ENCODE measurements at places on chromosomes 16 and 17. TPM values are rescaled to one million over a fixed set of nuclear protein-coding genes. Genes with fewer than 3 reads are reported as not detected.

- DNase-seq = no peak
These were observed 6.8 kb downstream of the ZG16B start for GRCh38 chr16:2836646-2837508.

DNA sequence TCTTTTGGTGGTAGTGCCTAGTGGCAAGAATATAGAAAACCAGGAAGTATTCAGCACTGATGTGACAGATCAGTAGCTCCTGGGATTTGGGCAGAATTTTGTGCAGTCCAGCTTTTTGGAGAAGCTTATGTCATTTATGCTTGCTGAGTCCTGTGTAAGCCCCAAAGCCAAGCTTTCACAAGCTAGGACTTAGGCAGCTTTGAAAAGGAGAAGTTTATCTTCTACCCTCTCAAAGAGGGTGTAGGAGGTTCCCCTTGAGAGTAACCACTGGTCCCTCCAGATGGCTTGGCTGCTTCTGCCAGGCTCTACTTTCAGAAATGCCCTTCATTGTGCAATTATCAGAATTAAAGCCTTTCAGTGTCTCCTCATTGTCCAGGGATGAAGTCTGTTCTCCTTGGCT lies 78.8 kb downstream of the CES1 start:
- no peak for DNase-seq

ZNF48 gene
- 8.1 TPM for total RNA-seq

CSH1 gene
- not detected for total RNA-seq

DNA sequence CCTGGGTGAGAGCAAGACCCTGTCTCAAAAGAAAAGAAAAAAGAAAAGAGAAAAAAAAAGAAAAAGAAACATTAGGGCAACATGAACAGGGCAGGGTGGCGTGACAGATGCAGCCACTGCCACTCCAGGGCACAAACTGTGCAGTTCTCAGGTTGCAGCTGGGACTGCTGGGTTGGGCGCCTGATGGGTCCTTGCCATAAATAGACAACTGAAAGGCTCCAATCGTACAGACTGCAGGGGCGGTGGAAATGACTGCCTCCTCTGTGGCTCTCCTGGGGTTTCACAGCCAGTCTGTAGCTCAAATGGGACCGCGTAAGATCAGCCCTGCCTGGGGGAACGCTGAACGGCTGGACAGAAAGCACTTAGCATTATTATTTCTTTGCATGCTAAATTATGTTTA lies 130.7 kb downstream of the CPPED1 start:
- DNase-seq = no peak

DNA sequence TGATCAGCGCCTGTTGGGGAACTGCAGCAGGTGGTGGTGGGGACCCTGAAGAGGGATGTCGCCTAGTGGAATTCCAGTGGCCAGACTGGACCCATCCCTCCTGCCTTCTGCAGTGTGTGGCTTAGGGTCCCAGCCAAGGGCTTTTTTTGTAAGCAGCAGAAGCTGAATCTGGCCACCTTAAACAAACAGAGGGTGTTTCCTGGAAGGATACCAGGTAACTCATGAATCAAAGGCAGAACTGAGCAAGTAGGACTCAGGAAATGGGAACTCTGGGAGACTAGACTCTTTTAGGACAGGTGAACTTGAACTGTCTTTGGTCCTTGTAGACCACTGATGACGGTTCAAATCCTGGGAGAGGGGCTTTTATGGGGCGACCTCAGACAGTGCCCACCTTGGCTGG lies 124.0 kb downstream of the ABCC6 start:
- DNase-seq = no peak

DNA sequence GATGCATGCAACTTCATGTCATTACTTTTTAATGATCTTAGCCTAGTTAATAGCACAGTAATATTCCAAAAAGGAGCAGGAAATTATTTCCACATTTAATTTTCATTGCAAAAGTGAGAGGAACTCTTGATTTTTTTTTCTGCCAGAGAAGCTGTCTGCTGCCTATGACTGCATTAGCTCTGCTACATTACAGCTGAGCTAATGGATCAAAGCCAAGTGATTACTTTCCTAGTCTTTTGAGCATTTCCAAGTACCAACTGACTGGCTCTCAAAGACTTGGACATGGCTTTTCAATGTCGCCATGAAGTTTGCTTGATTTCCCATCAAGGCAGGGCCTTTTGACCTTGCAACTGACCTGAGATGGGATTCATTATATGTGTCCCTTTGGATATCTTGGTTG lies 356.6 kb upstream of the XYLT1 start:
- no peak for DNase-seq

FBXL16 gene
- 1.3 TPM for total RNA-seq

SDK2 gene
- 3.4 TPM for total RNA-seq

- DNase-seq = peak; percentile 22
These were observed 39.2 kb upstream of the IRF8 start for GRCh38 chr16:85859818-85860125.

CEMP1 gene
- 0.29 TPM for total RNA-seq

- DNase-seq = no peak
These were observed 4.9 kb upstream of the AATK start for GRCh38 chr17:81170727-81171494.

ENKD1 gene
- total RNA-seq = 18.0 TPM

- no peak for DNase-seq
These were observed 544.6 kb downstream of the CDH13 start for GRCh38 chr16:83171396-83171795.

GRCh38 chr16:67100569-67101310 lies 9.0 kb upstream of the PHAF1 start:
- no peak for DNase-seq

GRCh38 chr16:3908951-3909437 lies 28.5 kb upstream of the CREBBP start:
- no peak for DNase-seq

GRCh38 chr17:78737332-78737731 lies 44.7 kb downstream of the CYTH1 start:
- no peak for DNase-seq

- DNase-seq = no peak
These were observed 226.2 kb downstream of the CCDC182 start for GRCh38 chr17:57518587-57519581.

CCDC154 gene
- total RNA-seq = 2.0 TPM

- DNase-seq = peak; percentile 75
These were observed 23.9 kb downstream of the LGALS9 start for GRCh38 chr17:27654654-27655524.

MEIOB gene
- not detected for total RNA-seq
